ENCODE measurements at places on chromosomes 3 and 15. TPM values are rescaled to one million over a fixed set of nuclear protein-coding genes. Genes with fewer than 3 reads are reported as not detected.
A peak's percentile ranks its signal among the peaks of the same experiment; 100 is the strongest.

DNA sequence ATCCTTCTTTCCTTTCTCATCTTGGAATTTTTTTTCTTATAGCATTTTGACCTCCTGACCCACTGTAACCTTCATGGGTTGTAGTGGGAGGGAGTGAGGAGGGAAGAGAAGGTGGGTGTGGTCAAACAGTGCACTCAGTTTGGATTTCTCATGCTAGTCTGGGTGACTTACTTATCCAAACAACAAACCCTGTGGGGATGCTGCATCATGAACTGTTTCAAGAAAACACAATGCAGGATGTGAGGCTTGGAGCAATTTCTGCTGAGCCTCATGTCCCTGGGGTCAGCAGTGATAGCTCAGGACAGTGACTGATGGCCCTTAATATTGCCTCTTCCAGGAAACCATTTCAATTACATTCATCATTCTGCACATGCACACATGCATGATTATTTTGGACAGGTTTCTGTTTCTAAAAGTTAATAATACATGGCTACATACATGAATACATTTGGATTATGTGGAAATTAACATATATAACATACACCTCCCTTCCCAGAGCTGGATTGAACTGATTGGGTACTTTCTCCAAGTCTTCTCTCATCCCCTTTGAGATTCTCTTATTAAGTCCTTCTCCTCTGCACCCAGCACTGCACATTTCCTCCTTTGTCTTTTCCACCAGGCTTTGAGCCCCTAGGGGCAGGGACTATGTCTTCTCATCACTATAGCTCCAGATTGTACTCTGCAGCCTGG lies 61.2 kb downstream of the ADAMTSL3 start:
- no peaks in the 10 kb centered on the region for H3K36me3 ChIP-seq
- no peak overlapping the region for H3K4me3 ChIP-seq

GRCh38 chr3:143182866-143183664 lies 63.5 kb downstream of the CHST2 start:
- H3K4me3 ChIP-seq: no peak overlapping the region
- no peaks in the 10 kb centered on the region for H3K36me3 ChIP-seq
- H3K4me1 ChIP-seq: no peaks in the 10 kb centered on the region
- no peak overlapping the region for H3K27ac ChIP-seq
- no peaks in the 10 kb centered on the region for H3K27me3 ChIP-seq

DNA sequence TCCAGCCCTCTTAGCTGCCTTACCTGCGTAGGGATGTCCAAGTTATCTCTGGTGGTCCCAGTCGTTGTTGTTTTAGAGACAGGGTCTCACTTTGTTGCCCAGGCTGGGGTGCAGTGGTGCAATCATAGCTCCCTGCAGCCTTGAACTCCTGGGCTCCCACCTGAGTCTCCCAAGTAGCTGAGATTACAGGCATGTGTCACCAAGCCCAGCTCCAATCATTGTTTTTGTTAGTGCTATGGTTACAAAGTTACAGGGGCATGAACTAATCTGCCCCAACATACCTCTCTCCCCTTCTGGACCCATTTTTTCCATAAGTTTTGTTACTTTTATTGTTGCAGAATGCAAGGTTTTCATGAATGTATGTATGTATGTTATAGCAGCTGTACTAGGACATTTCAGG lies 54.7 kb downstream of the CTDSPL2 start:
- no peak for DNase-seq
- no peaks in the 10 kb centered on the region for H3K27me3 ChIP-seq
- H3K36me3 ChIP-seq: no peaks in the 10 kb centered on the region
- no peaks in the 10 kb centered on the region for H3K4me1 ChIP-seq
- H3K4me3 ChIP-seq: no peak overlapping the region

DNA sequence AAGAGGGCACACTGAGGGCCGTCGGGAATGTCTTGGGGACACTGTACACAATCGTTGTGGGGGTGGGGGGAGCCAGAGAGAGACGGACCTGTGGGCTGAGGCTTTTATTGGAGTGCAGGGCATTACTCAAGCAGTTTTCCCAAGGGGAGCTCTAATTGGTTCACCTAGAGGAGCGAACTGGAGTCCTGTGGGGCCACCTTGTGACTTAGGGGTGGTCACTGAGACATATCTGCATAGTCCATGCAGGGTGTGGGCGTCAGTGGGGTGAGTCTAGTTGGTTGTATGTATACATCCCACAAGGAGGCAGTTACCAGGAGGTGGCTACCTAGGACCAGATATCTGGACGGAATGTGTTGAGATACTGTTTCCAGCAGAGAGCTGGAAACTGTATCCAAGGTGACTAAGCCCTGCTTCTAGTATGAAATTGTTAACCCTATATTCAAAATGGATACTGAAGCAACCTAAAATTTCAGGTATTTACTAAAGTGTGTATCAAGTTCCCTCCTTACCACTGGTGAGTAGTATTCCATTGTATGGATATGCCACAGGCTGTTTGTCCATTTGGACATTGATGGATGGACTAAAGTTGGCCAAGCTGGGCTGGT lies 2.6 kb upstream of the PIGZ start:
- H3K27me3 ChIP-seq: no peaks in the 10 kb centered on the region
- no peaks in the 10 kb centered on the region for H3K36me3 ChIP-seq
- no peaks in the 10 kb centered on the region for H3K4me1 ChIP-seq
- no peak overlapping the region for H3K4me3 ChIP-seq
- no peak overlapping the region for H3K27ac ChIP-seq

DNA sequence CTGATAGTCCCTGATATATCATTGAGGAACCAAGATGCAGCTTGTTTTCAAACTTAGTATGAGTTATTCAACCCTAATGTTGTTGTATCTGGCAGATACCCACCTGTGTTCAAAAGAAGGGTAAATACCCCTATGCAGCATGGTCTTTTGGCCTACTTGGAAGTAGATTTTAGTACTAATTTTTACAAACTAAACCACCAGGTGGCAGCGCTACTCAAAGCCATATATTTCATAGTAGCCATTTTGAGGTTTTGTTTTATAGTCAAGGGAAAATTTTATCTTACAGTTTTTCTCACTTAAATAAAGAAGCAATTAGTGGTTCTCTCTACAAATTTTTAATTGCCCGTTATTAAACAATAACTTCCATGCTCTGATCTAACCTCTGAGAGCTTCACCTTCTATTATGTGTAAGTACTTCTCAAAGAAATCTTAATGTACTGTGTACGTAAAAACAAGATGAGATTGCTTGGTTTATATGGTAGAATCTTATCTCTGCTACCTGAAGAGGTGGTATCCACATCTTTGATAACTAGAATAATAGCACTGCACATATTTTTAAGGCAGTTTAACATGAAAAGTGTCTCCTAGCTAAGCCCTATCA lies 31.5 kb upstream of the MLF1 start:
- H3K4me1 ChIP-seq: no peaks in the 10 kb centered on the region
- no peak overlapping the region for H3K27ac ChIP-seq
- H3K4me3 ChIP-seq: no peak overlapping the region
- no peaks in the 10 kb centered on the region for H3K27me3 ChIP-seq
- DNase-seq: no peak

DNA sequence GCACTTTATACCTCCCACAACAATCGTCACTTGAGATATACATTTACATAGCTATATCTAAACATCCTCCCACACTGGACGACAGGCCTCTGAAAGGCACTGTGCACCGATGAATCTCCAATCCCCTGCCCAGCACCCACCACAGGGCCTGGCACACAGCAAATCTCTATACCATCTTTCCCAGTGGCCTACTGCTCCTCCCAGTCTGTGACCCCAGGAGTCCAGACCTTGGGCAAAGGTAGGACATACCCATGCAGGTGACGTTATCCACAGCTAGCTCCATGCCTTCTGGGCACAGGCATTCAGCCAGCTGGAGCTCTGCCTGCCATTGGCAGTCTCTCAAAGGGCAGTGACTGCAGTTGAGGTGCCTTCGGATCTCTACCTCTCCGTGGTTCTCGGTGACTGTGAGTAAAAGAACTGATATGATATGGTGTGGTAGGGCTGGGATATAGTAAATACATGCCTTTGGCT lies 5.8 kb downstream of the LTK start:
- H3K36me3 ChIP-seq: no peaks in the 10 kb centered on the region
- peaks cover 16% of the 10 kb centered on the region for H3K4me1 ChIP-seq
- H3K27me3 ChIP-seq: peaks cover 6% of the 10 kb centered on the region
- no peak overlapping the region for H3K4me3 ChIP-seq
- no peak for DNase-seq
- H3K27ac ChIP-seq: no peak overlapping the region

- DNase-seq: no peak
- H3K27me3 ChIP-seq: no peaks in the 10 kb centered on the region
- H3K4me1 ChIP-seq: peaks cover 9% of the 10 kb centered on the region
- H3K27ac ChIP-seq: no peak overlapping the region
- H3K36me3 ChIP-seq: no peaks in the 10 kb centered on the region
Observed at GRCh38 chr3:129796146-129796545, 97.4 kb downstream of the TMCC1 start.

GRCh38 chr3:30135190-30135589 lies 471.2 kb upstream of the TGFBR2 start:
- no peaks in the 10 kb centered on the region for H3K36me3 ChIP-seq
- H3K27me3 ChIP-seq: no peaks in the 10 kb centered on the region
- no peaks in the 10 kb centered on the region for H3K4me1 ChIP-seq
- no peak for DNase-seq
- H3K27ac ChIP-seq: no peak overlapping the region
- no peak overlapping the region for H3K4me3 ChIP-seq

GRCh38 chr15:100464256-100464655 lies 64.5 kb downstream of the CERS3 start:
- H3K4me1 ChIP-seq: no peaks in the 10 kb centered on the region
- no peak overlapping the region for H3K4me3 ChIP-seq
- H3K27ac ChIP-seq: no peak overlapping the region
- H3K36me3 ChIP-seq: no peaks in the 10 kb centered on the region
- no peaks in the 10 kb centered on the region for H3K27me3 ChIP-seq
- no peak for DNase-seq

DNA sequence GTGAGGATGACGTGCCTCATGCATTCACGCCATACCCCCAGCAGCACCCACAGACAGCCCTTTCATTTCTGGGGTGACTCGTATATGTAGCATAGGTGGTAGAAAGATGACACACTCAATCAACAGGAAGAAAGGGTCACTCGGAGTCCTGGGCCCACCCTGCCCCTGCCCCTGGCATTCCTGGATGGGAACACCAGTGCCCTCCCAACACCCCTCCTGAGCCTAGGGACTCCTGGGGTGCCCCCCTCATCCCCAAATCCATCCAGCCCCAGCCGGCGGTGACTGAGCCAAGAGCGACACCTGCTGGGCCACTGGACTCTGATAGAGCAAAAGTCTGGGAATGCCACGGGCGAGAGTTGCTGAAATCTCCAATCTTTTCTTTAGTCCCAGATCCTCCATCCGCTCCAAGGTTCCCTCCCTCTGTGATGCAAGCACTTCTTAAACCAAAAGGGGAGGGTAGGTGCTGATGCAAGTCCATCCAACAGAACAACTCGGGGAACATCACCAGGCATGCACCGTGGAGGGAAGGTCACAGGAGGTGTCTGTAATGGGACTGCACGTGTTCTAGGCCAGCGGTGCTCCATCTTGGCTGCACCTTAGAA lies 31.1 kb downstream of the ACAN start:
- no peaks in the 10 kb centered on the region for H3K27me3 ChIP-seq
- H3K36me3 ChIP-seq: no peaks in the 10 kb centered on the region
- H3K27ac ChIP-seq: peak overlapping the region; percentile 13
- no peaks in the 10 kb centered on the region for H3K4me1 ChIP-seq
- DNase-seq: peak; percentile 47
- H3K4me3 ChIP-seq: no peak overlapping the region

- H3K27me3 ChIP-seq: no peaks in the 10 kb centered on the region
- no peaks in the 10 kb centered on the region for H3K4me1 ChIP-seq
- DNase-seq: no peak
- H3K36me3 ChIP-seq: no peaks in the 10 kb centered on the region
- peak overlapping the region; percentile 91 for H3K27ac ChIP-seq
- H3K4me3 ChIP-seq: no peak overlapping the region
Observed at GRCh38 chr15:99703603-99704443, 29.4 kb downstream of the LYSMD4 start.

GRCh38 chr3:195774917-195775316 lies 36.8 kb downstream of the MUC4 start:
- no peaks in the 10 kb centered on the region for H3K4me1 ChIP-seq
- no peak overlapping the region for H3K4me3 ChIP-seq
- no peak overlapping the region for H3K27ac ChIP-seq
- no peaks in the 10 kb centered on the region for H3K36me3 ChIP-seq
- no peaks in the 10 kb centered on the region for H3K27me3 ChIP-seq

- no peaks in the 10 kb centered on the region for H3K36me3 ChIP-seq
- no peaks in the 10 kb centered on the region for H3K27me3 ChIP-seq
- DNase-seq: no peak
- H3K27ac ChIP-seq: no peak overlapping the region
Observed at GRCh38 chr3:193407688-193408087, 29.1 kb upstream of the ATP13A5 start.

- no peak for DNase-seq
- no peaks in the 10 kb centered on the region for H3K27me3 ChIP-seq
- H3K27ac ChIP-seq: no peak overlapping the region
- H3K36me3 ChIP-seq: no peaks in the 10 kb centered on the region
Observed at GRCh38 chr3:67401921-67402320, 252.5 kb downstream of the SUCLG2 start.

DNA sequence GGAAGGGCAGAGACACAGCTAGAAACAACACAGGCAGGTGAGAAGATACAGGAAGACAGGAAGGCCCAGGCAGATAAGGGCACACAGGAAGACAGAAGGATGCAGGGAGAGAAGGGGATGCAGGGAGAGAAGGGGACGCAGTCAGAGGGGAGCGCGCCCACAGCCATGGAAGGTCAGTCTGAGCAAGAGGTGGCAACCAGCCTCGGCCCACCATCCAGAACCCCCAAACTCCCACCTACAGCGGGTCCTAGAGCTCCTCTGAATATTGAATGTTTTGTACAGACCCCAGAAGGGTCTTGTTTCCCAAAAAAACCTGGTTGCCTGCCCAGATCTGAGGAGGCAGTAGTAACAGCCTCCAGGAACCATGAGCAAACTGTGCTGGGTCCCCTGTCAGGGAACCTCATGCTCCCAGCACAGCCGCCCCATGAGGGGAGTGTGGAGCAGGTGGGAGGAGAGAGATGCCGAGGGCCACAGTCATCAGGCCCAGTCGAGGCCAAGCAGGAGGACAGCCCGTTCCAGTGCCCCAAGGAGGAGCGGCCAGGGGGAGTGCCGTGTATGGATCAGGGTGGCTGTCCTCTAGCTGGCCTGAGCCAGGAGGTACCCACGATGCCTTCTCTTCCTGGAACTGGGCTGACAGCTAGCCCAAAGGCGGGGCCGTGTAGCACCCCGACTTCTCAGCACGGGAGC lies 27.6 kb upstream of the SLC28A1 start:
- H3K27ac ChIP-seq: no peak overlapping the region
- H3K4me3 ChIP-seq: no peak overlapping the region
- H3K36me3 ChIP-seq: no peaks in the 10 kb centered on the region
- DNase-seq: no peak
- H3K27me3 ChIP-seq: no peaks in the 10 kb centered on the region

GRCh38 chr3:46359733-46360493 lies 6.0 kb downstream of the CCR2 start:
- H3K4me1 ChIP-seq: no peaks in the 10 kb centered on the region
- no peak overlapping the region for H3K4me3 ChIP-seq
- no peak for DNase-seq
- H3K27me3 ChIP-seq: no peaks in the 10 kb centered on the region

AMT gene
- total RNA-seq: 12.5 TPM

CELSR3 gene
- total RNA-seq: not detected

ADAMTSL3 gene
- total RNA-seq: 41.2 TPM

ZBTB11 gene
- total RNA-seq: 16.1 TPM

AHSG gene
- total RNA-seq: not detected

EPHA6 gene
- total RNA-seq: 7.3 TPM

CHL1 gene
- 15.1 TPM for total RNA-seq

ZNF620 gene
- 12.4 TPM for total RNA-seq
